ENCODE measurements at places on chromosomes 3 and 15.
A peak's percentile ranks its signal among the peaks of the same experiment; 100 is the strongest.

DNA sequence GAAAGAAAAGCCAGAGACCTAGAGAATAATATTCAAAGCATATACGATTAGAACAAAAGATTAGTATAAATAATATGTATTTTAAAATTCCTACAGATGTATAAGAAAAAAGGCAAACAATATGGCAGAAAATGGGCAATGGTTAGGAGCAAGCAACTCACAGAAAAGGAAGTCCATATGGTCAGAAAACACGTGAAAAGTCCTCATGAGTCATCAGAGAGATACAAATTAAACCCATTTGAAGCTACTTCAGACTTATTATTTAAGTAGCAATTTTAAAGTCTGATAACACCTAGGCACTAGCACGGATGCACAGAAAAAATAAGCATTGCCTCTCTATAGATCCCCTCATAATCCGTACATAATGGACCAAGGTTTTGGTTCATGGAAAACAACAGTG is 25.6 kb downstream of the SLC7A14 start:
- no peak for DNase-seq

DNA sequence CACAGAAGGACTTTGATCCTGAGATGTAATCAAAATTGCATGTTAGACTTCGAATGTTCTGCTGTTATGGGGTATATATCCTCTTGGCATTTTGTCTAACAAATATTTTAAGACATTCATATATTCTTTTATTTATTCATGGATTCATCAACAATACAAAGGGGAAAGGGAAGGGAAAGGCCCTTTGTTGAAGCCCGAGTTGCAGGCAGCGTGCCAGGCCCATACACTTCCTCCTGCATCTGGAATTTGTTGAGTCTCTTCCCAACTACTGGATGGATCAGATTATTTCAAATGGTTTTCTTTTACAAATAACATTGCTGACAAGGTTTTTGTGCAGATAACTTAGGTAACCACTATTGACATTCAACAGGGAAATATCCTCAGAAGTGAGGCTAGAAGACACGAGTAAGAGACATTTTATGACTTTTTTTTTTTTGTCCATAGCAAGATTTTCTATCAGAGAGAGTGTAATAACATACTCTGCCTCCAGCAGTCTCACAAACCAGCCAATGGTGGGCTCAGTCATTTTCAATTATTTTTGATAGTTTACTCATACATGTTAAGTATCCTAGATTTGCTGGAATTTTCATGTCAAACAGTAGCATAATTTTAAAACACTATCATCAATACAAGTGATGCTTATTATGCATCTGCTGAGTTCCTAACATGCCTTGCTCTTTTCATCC is 94.3 kb downstream of the RPL39L start:
- DNase-seq = peak; percentile 79

DNA sequence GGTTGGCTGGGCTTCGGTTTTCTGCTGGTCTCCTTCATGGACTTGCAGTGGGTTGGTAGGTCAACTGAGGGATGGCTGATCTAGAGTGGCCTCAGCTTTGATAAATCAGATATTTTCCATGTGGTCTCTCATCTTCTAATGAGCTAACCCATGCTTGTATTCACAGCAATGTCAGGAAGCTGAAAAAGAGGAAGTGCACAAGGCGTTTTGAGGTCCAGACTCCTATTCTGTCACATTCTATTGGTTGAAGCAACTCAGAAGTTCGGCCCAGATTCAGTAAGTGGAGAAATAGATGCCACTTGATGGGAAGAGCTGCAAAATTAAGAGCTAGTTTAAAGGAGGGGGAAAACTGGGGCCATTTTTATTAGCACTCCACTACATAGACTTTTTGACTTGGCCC is 361.2 kb downstream of the DIPK2A start:
- no peak for DNase-seq

GRCh38 chr3:114542359-114542758 is 248.5 kb downstream of the TIGIT start:
- no peak for DNase-seq

GRCh38 chr15:56247266-56247665 is 3.6 kb upstream of the RFX7 start:
- no peak for DNase-seq

GRCh38 chr15:78157203-78157602 is 8.0 kb downstream of the IDH3A start:
- no peak for DNase-seq

- no peak for DNase-seq
Measured at GRCh38 chr15:42036112-42036905, 15.5 kb upstream of the PLA2G4E start.

DNA sequence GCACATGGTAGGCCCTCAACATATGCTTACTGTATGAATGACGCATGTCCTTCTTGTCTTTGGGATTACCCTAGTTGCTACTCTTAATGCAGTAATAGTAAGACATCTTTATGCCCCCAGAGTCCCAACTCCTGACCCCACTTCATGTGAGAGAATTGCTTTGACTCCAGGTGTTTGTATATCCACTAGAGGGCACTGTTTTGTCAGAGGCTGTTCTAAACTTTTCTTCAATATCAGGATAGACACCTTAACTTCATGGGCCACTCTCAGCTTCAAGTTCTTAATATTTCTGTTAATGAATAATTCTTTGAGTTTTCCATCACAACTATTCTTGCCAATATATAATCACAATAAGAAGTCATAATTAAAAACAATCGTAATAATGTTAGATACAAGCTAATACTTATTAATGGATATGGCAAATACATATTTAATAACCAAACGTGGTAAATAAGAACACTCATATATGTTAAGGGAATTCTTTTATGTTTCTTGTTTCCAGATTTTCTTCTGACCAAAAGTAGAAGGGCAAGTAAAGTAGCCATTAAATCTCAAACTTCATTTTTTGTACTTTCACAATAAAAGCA is 337.2 kb upstream of the DNAJC19 start:
- DNase-seq = no peak

DNA sequence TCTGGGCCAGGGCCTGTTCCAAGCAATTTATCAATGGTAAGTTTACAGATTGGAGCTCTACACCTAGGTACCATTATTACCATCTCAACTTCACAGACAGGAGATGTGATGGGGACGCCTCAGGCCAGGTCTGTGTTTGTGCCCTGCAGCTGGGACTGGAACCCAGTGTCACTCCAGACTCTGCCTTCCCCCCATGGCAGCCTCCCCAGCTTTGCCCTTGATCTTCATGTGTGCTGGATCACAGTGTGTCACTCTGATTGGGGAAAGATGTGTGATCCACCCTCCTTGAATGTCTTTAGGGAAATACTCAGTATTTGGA is 59.6 kb downstream of the MGLL start:
- DNase-seq = no peak

DNA sequence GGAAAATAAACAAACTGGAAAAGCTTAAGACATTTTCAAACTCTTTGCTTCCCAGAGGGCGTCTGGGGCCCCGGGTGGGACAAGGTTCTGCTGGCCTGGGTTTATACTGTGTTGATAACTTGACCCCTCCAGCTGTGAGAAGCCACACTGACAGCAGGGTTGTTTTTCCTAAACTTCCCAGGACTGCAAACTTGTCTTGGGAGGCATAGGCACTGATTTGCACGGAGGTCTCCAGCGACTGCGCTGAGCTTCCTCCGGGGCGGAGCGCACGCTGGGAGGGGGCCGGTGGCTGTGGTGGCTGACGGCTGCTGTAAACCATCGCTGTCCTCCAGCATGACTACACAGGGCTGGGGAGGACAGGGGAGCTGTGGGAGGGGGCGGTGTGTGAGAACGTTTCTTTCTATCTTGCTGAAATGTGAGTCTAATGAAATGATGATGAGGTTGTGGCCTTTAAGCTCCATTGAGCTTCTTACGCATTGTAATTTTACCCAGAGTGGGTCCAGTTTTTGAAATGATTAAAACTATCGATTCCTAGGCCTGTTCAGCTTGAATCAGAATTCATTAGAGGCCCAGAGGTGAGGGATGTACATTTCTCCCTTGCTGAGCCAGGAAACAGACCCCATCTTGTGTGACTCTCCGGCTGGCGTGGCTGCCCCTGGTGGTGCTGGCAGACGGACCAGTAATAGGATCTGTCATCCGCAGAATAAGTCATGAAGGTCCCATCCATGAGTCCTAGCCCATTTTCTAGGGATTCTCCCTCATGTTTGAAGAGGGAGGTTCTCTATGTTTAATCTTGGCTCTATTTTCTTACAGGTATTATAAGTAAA is 40.5 kb upstream of the VPS8 start:
- DNase-seq = no peak

- DNase-seq = no peak
Measured at GRCh38 chr3:60998858-60999257, 252.4 kb downstream of the FHIT start.

GRCh38 chr3:35648347-35648746 is 9.0 kb downstream of the ARPP21 start:
- no peak for DNase-seq

DNA sequence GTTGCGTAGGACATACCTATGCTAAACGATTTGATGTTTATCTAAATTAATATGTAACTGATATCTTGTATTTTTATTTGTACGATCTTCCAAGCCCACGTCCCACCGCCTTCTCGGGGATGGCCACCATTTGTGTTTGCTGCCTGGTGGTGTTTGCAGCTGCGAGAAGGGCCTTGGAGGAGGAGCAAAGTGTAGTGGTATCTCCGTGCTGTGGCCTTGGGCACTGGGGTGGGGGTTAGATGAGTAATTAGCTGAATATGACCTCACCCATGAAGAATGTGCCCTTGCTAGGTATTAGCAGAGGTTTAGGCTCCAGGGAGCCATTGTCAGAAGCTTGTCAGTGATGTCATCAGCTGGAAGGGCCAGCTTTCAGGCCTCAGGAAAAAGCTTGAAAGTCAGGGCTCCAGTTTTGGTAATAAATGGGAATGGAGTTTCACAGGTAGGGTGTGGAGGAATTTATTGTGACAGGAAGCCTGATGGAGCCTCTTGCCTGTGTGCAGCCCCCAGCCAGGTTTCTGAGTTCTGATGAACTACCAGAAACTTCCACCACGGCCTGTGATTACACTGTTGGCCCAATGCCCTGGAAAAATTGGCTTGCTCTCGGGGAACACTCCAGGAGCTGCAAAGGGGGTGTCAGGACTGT is 41.0 kb downstream of the FLNB start:
- no peak for DNase-seq

- DNase-seq = no peak
Measured at GRCh38 chr3:157063926-157064325, 96.0 kb downstream of the CCNL1 start.

DNA sequence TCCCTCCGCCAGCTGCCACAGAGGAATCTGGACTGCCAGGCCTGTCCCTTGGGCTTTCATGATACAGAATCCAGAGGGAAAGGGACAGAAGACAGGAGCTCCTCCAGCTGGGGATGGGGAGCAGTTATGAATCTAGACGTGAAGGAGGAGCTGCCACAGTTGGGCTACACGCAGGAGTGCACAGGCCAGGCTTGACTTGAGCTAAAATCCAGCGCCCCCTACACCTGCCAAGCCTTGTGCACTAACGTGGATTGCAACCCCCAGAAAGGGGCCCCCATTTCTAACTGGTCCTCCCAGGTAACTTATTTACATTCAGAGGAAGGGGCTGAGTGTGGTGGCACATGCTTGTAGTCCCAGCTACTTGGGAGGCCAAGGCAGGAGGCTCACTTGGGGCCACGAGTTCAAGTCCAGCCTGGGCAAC is 14.3 kb downstream of the KLHL6 start:
- DNase-seq = no peak

DNA sequence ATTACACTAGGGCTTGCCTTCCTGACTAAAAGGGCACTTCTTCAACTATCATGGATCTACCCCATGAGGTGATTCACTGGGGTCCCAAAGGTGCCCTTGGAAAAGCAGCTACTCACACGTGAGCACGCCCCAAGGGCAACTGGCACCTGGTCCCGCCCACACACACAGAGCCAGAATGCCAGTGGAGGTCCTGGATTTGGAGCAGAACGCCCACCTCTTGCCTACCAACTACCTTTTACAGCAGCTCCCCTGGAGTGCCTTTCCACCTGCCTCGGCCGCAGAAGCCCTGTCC is 1.8 kb upstream of the CTDSPL start:
- no peak for DNase-seq

- peak; percentile 52 for DNase-seq
Measured at GRCh38 chr15:68372291-68372811, 59.6 kb downstream of the ITGA11 start.
